ENCODE measurements at places on chromosomes 6 and 20.

DNA sequence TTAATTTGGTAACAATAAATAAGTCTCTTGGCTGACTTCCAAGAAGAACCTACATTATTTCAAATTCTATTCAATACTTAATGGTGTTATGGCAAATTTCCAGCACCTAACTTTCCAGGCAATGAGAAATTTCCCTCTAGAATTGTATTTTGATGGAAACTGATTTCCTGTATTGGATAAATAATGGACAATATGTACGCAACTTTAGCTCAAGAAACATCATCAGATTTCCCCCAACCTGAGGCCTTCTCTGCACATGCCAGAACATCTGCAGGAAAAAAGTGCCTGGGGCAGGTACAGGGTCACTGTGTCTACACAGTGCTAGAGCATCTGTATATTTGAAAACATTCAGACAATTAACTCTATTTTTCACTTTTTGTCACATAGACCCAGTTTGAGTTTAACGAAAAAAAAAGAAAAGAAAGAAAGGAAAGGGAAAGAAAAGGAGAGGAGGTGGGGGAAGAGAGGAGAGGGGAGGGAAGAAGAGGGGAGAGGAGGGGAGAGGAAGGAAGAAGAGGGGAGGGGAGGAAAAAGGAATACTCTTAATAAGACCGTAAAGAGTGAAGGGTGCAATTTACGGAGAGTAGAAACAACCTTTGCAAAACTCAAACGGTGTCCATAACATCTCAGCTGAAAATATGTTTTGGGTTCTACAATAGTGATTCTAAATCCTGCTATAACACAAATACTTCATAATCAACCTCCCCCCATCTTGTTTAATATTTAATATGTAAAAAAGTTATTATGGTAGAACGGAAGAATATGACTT is 130.0 kb downstream of the TSHZ2 start:
- DNase-seq = no peak

DNA sequence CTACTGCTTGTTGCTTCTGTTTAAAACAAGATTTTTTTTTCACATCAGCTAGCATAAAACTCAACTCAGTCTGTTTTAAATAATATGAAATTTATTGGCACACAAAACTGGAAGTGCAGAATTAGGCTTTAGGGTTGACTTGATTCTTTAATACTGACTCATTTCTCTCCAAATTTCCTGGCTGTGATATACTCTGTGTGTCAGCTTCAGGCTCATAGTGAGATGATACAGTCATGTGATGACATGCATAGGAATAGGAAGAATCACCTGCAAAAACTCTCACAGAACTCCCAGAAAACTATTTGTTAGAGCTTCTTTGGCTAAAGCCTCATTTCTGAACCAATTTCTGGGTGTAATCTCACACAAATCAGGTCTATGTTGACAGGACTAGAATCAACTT is 1068.0 kb upstream of the EPHA7 start:
- no peak for DNase-seq

- DNase-seq = no peak
Observed at GRCh38 chr20:2485661-2486060, 15.1 kb upstream of the SNRPB start.

DNA sequence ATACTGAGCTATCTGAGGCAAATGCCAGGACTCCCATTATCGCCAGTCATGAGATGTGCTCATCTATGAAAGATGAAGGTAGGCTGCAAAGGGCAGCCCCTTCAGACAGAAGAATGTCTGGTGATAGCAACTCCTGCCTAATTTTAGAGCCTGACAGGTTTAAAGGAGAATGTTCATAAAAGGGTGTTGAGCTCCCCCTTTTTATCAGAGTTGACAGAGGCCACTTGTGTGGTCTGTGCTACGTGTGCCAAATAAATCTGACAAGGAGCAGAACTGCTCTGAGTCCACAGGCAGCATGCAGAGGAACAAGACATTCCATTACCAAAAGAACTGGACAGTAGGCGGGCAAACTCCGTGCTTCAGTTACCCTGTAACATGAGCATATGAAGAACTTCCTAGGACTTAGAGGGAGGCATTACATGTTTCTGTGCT is 101.8 kb downstream of the PREP start:
- no peak for DNase-seq

- no peak for DNase-seq
Observed at GRCh38 chr6:11356404-11357155, 124.1 kb upstream of the NEDD9 start.

- no peak for DNase-seq
Observed at GRCh38 chr6:89475634-89476033, 42.7 kb downstream of the ANKRD6 start.

DNA sequence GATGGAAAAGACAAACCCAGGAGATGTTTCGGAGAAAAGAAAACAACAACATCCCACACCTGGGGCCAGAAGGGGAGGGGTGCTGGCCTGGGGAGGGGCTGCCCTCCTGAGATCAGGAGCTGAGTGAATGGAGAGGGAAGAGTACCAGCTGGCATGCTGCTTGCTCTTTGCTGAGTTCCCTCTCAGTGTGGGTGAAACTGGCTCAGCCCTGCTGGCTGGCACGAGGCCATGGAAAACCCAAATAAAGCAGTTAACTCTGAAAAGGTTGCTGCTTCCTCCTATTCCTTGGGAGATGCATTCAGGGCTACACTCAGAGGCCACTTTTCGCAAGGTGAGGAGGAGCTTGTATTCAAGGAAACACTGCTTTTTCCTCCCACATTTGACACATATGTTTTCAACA is 8.0 kb upstream of the KCNK16 start:
- DNase-seq = no peak

DNA sequence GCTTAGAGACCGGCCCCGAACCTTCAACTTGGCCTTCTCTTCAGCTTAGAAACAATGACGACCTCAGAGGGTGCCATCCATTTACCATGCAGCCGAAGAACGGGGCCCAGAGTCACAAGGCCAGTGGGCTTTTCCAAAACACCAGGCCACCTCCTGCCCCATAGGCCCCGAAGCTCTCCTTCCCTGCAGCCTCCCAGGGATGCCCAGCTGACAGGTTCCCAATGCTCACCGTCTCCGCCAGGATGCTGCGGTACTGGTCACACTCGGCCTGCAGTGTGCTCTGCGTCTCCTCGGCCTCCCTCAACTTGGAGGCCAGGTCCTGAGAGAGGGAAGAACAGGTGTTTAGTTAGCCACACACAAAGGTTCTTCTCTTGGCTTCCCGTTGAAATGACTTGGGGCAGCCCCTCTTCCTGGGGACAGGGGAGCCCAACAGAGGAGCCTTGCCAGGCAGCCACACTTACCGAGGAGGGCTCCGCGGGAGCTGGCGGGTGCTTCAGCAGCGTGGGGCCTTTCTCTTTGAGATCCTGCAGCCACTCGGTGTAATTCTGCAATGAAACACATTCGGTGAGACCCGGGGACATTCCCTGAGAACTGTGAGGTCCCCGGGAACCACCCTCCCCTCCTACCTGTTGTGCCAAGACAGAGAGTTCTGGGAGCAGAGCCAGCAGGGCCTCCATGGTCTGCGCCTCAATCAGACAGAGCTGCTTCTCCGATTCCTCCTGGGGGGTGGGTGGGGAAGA is 51.5 kb downstream of the DSTN start:
- DNase-seq = no peak

GRCh38 chr20:29878281-29878741 is 1379.2 kb upstream of the DEFB115 start:
- DNase-seq = no peak

GRCh38 chr6:158812611-158813010 is 6.6 kb downstream of the EZR start:
- no peak for DNase-seq

DNA sequence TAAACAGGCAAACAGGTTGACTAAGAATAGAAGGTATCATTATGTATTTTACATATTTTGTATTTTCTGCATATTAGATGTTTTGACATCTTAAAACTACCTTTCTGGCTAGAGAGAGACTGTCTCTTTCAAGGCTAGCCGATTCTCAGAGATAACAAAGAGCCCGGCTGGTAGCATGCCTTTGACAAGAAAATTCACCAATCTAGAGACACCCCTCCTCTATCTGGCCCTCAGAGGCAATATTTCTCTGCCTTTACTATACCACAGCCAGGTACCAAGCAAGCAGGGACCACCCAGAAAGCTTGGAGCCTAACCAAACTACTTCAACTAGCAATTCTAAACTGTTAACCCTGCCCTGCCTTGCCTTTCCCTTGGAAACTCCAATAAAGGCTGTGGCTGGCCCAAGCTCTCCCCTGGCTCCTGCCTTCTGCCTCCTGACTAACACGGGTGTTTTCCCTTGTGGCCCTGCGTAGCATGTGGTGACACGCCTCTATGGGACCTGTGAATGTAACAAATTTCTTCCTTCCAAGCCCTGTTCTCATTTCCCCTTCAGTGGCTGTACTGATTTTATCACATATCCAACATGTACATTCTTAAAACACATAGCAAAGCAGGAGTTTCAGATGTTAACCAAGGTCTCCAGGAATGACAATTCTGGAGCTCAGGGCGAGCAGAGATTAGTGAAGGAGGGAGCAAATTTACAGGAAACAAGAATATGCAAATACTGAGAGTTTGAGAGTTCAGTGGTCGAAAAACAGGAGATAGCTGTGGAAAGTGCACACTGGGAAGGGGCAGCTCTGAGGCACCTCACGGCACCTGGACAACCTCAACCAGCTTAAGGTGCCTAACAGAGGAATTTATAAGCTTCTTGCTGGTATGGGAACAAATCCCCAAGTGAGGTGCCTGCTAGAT is 120.8 kb downstream of the BACH2 start:
- peak; percentile 66 for DNase-seq

- DNase-seq = no peak
Observed at GRCh38 chr20:31747640-31748039, 8.6 kb downstream of the TPX2 start.

DNA sequence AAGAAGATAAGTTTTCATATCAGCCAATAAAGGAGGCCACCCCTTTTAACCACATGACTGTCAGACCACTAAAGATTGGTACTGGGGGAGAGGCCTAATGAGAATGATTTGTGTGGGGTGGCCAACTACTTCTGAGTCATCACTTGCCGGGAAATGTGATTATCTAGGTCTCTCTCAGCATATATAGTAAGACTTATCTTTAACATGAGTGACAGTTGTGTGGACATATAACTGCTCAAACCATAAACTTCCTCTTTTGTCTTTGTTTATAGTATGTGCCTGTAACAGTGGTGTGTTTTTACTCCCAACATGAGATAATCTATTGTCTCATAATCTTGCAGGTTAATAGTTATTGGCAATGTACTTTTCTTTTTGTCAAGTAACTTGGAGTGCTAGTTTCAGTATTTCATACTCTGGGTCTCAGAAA is 312.4 kb downstream of the CDKAL1 start:
- DNase-seq = no peak

Data from stimulated activated CD8-positive, alpha-beta memory T cell treated with anti-CD3 and anti-CD28 coated beads, Interleukin-15, amount 100 ng/mL, for 48 hours (primary cell).